NCI-H2171 (cell line): ENCODE measurements at places on chromosomes 3 and 15.

DNA sequence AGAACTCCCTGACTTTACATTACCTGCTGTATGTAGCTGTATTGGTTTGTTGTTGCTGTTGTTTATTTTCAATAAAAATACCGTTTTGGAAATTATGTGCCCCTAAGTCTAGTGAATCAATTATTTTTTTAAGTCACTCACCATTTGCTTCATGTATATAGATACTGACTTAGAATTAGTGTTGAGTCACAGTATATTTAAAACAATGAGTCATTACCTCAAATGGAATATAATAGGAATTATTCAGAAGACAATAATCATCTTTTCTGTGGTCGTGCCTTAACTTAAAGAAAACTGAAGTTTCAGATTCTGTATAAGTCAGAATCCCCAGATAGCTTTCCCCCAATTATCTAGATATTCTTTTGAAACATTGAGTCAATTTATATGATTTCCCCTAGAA lies 21.0 kb upstream of the ALDH1A2 start:
- DNase-seq, result no peak

DNA sequence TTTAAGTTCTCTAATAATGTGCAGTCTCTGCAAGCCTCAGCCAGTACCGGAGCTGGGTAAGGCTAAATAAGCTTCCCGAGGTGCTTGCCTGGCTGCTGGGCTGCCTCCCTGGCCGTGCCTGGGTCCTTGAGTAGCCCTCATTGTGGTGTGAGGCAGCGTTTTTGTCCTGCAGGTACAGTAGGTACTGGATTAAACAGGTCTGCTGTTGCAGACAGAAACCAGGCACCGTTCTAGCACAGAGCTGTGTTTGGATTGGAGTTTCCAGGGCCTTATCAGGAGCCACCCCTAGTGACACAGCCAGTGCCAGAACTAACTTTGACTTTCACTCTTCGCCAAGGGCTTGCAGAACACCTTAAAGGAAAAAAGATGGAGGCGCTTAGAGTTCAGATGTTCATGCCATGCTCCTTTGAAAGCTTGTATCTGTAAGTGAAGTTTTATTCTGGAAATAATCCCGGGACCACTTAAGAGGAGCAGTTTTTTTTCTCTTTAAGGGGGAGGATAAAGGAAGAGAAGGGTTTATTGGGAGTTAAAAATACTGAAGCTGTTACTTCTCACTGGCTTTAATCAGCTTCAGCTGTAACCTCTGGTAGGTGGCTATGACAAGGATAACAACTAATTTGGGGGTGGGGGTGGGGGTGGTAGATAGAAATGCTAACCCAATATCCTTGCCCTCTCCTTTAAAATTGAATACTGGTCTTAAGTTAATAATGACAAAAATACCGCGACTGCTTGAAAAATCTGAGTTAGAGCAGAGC lies 126.8 kb downstream of the MITF start:
- no peak for DNase-seq

GRCh38 chr3:176971613-176972174 lies 225.6 kb downstream of the TBL1XR1 start:
- DNase-seq, result no peak

- no peak for DNase-seq
These were observed 224.7 kb upstream of the SATB1 start for GRCh38 chr3:18649666-18650363.
